ENCODE measurements at places on chromosomes 3 and 15.

GRCh38 chr15:77507911-77508310 lies 87.2 kb downstream of the HMG20A start:
- no peak for DNase-seq

DNA sequence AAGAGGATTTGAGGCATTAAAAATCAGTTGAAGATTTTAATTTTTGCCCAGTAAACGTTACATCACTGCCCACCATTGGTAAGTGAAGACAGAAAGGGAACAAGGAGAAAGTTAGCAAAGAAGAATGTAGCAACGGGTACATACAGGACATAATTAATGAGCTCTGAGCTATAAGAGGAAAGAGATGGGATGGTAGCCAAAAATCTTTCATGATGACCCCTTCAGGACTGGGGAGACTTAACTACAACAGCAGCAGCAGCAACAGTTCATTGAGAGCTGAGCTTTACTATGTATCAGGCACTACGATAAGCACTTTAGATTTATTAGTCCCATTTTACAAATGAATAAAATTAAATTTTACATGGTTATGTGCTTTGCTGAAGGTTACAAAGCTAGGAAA lies 18.4 kb downstream of the EMC4 start:
- DNase-seq: no peak

DNA sequence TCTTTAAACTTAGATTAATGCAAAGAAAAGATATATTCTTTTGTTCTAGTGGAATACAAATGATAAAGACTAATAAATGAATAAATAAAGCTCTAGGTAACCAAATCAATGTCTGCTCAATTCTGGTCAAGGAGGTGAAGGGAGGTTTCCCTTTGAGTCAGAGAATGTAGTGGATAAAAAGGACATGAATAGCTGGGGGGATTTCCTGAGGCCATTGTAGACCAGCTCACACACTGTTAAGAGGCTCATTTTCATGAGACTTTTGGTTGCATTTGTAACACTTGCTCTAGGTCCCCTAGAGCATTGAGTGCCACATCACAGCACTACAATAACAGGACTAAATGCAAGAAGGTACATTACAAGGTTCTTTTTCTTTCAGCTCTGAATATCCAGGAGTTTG lies 170.7 kb downstream of the TIGIT start:
- no peak for DNase-seq

DNA sequence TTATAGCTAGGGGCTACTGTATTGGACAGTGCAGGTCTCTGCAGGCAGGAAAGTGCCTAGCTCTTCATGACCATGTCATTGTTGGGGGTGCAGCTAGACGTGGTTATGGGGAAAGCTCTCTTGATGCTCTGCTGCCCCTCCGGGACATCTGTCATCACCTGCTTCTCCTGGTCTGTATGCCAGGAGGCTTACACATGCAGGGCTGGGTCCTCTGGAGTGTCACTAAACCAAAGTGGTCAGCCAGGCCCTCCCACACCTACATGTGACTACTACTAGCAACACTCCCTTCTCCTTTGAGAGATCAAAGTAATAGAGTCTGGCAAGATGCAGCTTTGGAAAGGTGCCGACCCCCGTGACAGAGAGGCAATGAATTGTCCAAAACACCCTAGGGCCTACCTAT lies 98.5 kb downstream of the SST start:
- no peak for DNase-seq

- DNase-seq: no peak
Measured at GRCh38 chr3:14156843-14157561, 21.4 kb downstream of the XPC start.

DNA sequence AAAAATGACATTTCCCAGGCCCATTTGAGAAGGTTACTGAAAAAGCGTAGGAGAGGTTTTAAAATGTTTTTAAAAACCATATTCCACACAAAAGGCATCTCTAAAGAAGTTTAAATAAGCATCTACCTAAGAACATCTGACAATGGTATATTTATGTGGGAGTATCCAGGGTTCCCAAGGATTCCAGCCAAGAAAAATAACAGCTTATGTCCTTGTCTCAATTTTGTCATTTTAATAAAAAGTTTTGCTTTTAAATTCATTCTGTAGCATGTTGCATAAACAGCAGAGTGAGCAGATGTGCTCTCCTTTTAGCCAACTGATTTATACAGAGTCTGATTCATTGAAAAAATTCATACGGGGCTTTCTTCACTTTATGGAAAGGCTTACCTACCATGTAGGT lies 129.9 kb downstream of the LRRC3B start:
- no peak for DNase-seq

DNA sequence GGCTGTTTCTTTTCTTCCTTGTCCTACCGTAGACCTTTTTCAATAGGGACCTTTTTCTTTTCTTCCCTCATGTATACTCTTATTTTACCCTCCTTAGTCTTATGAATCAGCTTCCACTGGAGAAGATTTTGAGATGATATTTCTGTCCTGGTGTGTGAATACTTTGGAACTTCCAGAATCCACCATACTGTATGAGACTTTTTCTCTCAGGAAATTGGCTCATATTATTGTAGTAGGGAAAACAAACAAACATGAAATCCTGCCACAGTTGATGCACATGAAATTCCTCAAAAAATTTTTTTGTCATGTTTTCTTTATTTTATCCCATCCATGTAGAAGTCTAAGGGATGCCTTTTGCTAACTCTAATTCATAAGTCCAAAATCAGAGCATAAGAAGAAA lies 289.3 kb upstream of the PLSCR5 start:
- DNase-seq: no peak

DNA sequence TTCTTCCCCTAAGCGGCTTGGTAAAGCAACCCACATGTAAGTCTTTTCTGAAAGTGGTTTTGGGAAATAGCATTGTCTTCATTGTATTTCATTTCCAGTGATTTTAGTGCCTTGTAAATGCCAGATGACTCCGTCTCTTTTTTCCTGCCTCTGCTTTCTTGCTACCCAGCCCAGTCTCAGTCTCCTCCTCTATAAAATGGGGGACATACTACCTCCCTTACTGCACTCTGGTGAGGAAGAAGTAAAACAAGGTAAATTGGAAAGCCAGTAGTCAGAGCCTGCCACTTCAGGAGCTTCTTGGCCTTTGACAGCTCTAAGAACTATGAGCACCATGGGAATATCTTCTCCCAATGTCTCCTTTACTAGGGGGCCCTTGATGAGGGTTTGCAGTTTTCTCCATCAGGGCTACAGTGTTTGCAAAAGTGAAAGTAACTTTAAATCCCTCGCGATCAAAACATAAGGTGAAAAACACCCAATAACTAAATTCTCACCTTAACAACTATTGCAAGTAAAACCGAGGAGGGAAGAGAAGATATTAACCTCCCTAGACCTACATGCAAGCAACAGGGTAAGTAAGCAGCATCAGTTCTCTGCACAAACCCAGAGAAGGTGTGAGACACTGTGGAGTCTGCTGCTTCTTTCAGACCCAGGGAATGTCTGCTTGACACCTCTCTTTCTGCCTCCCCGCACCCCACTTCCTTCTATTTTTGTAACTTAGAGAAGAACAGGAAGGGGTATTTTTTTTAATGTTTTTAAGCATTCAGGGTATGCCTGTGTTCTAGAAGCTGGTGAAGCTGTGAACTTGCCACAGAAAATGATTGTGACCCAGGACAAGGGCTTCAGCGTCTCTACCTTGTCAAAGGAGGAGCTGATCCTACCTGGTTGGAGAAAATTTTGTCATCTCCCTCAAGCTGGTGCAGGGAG lies 159.1 kb upstream of the EOMES start:
- DNase-seq: no peak

DNA sequence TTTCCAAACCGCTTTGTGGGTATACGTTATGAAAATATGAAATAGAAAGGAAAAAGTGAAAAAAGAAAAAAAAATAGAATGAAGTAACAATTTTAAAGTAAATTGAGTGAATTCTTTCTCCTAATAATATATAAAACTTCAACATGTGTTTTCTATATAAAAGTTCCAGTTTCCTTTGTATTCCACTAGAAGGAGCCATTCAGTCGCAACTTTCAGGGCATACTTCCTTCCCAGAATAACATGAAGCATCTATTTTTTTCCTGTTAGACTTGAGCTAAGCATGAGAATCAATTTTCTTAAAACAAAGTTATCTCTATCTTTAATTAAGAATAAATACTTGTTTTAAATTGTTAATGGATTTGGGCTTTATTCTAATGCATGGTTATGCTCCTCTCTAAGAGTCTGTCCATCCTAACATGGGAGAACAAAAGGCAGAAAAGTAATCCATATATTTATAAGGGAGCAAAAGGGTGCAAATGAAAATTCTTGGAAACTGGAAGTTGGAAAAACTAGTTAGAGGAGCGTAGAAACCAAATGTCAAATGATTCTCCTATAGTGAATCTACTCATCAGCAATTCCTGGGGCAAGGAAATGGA lies 16.0 kb upstream of the VGLL3 start:
- DNase-seq: no peak

DNA sequence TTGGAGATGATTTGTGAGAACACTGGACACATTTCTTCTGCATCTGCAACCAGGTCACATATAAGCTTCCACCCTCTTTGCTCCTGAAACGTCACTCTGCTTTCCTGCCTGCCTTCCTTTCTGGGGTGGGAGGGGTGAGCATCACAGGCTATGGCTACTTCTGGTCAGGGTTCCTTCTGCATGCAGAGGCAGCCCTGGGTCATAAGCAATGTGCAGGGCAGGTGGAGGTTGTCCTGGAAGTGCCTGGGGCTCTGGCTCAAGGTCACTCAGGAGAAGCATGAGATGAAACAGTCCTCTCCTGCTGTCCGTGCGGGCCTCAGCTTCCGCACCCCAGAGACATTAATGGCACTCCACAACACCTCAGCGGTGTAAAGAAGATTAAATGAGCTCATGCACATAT lies 15.1 kb downstream of the SLC6A20 start:
- DNase-seq: no peak

- no peak for DNase-seq
Measured at GRCh38 chr3:186784820-186785494, 1.6 kb downstream of the EIF4A2 start.

- DNase-seq: no peak
Measured at GRCh38 chr15:32898414-32898813, 180.6 kb downstream of the GREM1 start.

- DNase-seq: no peak
Measured at GRCh38 chr15:29635513-29636098, 186.7 kb downstream of the TJP1 start.

DNA sequence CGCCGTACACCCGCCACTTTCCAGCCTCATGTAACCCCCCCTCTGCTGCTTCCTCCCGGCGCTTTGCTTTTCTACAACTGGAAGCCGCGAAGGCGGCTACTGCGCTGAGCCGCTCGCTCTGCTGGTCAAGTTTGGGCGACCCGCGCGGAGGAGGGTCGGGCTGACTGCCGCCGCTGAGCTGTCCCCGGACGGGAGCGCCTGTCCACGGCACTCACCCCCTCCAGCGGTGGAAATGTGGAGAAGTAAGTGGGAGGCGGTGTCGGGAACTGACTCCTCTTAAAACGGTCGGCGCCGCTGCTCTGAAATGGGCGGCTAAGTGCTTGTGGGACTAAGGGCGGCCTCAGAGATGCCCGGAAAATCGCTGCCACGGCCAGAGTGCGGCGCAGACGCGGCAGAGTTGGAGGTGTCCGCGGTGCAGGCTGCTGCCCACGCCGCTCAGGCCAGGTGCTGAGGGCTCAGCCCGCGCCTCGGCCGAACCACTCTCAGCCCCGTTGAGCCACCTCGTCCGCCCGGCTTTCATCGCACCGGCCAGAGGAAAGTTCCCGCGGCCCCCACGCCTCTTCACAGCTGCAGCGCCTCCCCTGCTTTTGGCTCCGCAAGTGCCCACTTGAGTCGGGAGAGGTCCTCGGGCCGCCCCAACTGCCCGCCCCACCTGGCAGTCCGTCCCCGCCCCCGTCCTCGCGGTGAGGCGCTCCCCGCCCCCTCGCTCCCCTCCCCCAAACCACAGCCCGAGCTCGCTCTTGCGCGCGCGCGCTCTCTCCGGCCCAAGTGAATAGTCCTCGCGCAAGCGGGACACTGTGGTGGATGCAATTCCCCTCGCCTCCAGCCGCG lies at the start of gene EPHA6:
Gene EPHA6 (plus strand): TSS at position 775 of the 831 bp plus-strand sequence.
- no peak for DNase-seq

DNA sequence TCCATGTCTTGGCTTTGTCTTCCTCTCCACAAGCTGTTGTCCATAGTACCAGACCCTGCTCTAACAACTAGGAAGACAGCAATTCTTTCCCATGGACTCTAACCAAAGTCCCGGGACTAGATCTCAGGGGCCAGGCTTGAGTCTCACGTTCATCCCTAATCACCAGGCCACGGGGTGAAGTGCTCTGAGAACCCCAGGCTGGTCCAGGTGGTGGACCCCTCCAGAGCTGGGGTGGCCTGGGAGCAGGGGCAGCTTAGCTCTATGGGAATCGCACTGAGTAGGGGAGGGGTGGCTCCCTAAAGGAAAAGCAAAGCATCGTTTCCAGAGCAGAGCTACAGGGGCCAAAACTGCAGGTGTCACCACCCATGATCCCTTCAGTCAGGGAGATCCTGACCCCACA lies 150.9 kb downstream of the TPRA1 start:
- DNase-seq: no peak

GRCh38 chr15:74322558-74323180 lies 44.8 kb downstream of the CYP11A1 start:
- peak; percentile 27 for DNase-seq

DNA sequence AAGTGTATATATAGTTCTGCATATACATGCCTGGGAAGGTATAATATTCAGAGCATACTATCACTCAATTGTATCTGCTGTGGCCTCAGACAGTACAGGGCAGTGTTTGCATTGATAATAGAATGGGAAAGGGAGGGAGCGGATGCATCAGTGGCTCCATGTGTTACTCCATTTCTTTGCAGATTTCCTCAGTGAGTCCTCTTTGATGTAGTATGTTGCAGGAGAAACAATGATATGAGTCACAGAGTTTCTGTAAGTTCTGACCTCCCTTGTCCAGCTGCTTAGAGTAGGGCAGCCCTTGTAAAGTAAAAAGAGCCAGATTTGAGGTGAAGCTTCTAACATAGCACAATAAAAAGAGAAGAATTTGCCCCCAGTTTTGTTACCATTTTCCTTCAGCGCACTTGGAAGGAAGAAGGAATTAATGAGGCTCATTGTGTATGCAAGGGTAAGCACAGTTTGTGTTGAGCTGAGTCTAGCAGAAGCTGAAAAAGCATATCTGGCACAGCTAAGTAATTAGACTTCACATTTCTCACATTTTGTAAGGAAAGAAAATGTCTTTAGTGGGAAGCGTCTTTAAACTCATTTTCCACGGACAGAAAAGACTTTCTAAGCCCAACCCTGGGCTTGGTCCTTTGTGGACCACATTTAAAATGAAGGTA lies 555.8 kb upstream of the IL12A start:
- no peak for DNase-seq

GRCh38 chr3:38643090-38643489 lies 6.4 kb downstream of the SCN5A start:
- no peak for DNase-seq

Measured in activated CD4-positive, alpha-beta T cell treated with anti-CD3 and anti-CD28 coated beads for 24 hours (primary cell).